ENCODE measurements at places on chromosomes 3 and 15.

- DNase-seq = no peak
Observed at GRCh38 chr3:36124118-36124796, 256.0 kb upstream of the STAC start.

- DNase-seq = no peak
Observed at GRCh38 chr15:33354411-33354810, 43.6 kb downstream of the RYR3 start.

DNA sequence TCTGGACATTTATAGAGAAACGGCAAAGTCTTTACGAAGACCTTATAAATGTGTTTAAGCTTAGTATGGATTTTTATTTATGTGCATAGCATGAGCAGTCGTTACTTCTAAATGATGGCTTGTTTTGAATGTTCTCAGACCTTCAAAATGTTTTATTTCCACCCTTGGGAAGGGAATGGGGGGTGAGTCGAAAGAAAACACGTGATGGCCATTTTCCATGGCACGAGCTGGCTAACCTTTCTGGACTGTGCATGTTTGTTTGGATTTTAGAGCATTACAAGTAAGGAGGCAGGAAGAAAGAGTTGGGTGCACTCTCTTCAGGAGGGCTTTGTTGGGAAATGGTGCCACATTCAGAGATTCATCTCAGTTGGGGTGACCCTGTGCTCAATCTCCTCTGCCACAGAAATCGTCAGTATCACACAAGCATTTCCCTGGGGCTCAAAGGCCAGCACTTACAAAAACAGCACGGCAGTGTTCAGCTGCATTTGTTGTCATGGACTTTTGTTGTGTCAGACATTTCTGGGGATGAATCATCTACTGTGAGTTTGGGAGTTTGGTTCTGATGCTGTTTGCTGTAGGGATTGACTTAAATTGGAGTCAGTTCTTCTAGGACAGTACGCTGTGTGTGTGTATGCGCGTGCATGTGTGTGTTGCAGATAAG is 52.3 kb upstream of the ADAMTS9 start:
- DNase-seq = no peak

- no peak for DNase-seq
Observed at GRCh38 chr3:99684644-99685043, 46.2 kb downstream of the COL8A1 start.

DNA sequence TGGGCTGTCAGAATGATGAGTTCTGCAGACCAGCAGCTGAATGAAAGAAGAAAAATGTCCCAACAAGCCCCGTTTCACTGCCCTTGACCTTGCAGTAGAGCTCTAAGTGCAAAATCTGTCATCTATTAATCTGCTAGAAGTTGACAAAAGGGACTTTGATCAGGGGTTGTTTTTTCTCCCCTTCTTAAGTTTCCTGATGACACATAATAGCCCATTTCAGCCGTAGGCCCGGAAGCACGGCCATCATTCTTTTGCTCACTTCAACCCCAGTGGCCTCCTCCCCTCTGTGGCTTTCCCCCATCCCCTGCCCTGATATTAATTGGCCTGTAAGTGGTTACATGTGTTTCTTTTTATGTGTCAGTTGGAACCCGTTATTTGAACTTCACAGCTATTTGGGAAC is 298.9 kb downstream of the RPLP1 start:
- no peak for DNase-seq

DNA sequence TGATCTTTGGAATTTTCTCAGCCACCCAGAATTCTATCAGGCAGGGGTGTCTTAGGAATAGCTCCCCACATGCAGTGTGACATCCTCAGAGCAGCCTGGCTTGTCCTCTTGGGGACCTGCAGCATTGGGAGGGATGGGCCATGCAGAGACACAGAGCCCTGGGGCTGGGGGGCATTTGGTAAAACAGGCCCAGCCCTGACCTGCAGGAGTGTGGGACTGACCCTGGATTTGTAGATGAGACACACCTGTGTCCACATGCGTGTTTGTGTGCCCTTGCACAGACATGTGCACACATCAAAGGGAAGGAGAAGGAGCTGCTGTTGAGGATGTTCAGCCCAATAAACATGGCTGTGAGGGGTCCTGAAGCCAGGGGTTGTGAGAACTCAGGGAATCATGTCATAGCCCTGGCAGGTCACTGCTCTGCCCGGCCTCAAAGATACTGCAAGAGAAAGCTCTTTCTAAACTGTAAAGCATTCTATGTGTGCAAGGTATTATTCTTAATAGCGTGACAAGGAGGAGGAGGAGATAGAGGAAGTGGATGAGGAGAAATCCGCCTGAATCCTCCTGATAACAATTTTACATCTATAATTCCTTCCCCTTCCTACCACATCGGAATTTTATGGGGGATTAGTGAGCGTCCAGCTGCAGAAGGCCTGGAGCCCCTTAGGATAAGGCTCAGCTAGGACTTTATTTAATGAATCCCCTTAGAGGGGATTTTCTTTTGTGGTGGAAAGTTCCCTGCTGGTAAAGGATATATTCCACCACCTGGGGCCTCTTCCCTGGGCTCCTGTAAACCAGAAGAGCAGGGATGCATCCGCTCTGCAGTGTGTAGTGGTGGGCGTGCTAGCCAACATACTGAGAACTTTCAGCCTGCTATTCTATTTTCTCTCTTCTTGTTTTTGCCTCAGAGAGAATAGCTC is 245.5 kb downstream of the EPHB1 start:
- DNase-seq = no peak

GRCh38 chr3:46565607-46566039 is 479 bp downstream of the LRRC2 start:
- DNase-seq = no peak

GRCh38 chr15:89101302-89102193 is 13.3 kb downstream of the ABHD2 start:
- no peak for DNase-seq

DNA sequence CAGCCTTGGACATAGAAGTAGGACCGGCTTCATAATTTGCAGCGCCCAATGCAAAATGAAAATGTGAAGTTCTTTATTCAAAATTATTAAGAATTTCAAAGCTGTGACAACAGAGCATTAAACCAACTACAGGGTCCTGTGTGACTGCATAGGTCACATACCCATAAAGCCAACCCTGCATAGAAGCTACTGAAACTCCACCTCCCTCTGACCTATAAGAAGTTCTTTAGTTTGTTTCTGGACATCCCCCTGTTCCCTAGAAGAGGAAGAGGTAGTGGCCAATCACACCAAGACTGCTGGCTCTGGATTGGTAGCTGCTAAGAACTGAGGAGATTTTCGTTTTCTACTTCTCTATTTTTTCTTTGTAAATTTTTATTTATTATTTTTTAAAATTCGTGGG is 9.0 kb upstream of the SELENOT start:
- no peak for DNase-seq

- DNase-seq = no peak
Observed at GRCh38 chr3:100635273-100635701, 25.9 kb downstream of the ADGRG7 start.

DNA sequence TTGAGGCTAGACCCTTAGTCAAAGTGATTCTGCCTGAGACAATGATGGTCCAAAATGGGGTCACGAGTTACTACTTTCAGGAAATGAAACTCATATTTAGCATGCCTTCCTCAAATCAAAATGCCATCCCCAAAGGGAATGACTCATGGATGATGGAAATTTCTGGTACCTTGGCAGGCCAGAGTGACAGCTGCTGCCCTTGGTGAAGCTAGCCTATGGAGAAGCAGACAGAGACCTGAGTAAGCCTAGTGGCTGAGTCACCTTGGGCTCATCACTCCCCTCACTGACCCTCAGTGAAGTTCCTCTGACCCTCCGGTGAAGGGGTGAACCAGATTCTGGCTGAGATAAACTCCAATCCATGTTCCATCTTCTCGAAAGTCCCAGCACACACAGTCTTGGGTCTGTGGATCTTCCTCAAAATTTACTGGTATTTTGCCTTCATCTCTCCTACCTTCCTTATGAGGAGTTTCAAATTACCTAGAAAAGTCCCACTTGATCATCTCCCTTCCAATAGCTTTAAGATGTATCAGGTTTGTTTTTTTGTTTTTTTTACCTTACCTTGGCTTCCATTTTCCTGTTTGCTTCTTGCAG is 54.5 kb upstream of the ABHD17C start:
- DNase-seq = no peak

DNA sequence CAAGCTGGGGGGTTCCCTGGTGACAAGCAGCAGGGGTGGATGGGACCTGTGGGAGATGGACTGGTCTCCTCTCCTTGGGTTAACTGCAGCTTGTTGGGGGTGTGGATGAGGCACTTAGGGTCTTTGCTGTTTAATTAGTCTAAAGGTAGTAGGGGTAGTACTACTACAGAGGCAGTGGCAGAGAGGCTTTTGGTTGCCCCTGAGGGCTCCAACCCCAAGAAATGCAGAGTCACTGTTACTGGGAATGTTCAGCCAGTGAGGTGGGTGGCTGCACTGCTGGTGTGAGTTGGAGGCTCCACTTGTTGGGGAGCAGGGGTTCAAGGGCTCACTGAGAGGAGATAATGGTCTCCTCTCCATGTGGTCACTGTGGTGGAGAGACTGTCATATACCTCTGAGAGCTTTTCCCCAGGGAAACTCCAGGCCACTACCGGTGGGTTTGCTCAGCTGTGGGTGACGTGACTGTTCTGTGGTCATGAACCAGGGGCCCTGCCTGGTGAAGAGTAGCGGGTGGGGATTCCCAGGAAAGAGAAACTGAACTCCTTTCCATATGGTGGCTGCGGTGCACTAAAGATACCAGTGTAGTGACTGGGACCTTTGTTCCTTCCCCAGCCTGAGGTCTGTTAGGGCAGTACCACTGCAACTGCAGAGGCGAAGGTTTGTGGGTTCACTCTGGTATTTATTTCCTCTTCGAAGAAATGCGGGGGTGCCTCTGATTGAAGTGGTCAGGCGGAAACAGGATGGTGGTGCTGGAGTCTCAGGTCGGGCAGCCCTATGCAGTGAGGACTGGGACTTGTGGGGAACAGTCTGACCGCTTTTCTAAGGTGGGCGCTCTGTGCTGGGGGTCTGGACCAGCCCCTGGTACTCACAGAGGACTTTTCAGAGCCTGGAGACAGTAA is 68.9 kb upstream of the TNFSF10 start:
- peak; percentile 86 for DNase-seq

DNA sequence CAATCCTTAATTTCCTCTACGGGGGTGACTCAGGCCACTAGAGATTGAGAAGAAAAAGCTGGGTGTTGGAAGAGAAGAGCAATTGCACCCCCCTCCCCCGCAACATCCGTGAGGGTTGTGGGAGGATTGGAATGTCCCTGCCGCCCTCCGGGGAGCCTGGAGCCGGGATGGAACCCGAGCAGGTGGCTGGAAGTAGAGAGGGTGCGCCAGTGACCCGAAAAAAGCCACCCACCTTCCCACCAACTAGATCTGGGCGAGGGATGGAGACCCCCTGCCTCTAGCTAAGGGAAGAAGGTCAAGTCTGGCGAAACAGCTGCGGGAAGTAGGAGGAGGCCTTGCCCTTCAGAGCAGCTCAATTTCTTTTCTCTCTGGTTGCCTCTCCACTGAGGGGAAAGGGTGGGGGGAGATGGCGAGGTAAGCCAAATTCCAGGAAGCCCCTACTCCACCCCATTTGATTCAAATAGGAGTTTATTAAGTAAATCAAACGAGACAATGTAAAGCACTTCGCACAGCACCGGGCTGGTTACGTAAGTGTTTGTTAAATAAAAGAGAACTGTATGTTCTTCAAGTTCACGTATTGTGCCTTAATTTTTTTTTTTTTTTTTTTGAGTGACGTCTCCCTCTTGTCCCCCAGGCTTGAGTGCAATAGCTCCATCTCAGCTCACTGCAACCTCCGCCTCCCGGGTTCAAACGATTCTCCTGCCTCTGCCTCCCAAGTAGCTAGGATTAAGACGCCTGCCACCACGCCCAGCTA is 1.1 kb upstream of the WWTR1 start:
- DNase-seq = no peak

- no peak for DNase-seq
Observed at GRCh38 chr3:24339266-24339825, 155.3 kb downstream of the THRB start.

GRCh38 chr3:18097989-18098388 is 327.1 kb downstream of the SATB1 start:
- no peak for DNase-seq

DNA sequence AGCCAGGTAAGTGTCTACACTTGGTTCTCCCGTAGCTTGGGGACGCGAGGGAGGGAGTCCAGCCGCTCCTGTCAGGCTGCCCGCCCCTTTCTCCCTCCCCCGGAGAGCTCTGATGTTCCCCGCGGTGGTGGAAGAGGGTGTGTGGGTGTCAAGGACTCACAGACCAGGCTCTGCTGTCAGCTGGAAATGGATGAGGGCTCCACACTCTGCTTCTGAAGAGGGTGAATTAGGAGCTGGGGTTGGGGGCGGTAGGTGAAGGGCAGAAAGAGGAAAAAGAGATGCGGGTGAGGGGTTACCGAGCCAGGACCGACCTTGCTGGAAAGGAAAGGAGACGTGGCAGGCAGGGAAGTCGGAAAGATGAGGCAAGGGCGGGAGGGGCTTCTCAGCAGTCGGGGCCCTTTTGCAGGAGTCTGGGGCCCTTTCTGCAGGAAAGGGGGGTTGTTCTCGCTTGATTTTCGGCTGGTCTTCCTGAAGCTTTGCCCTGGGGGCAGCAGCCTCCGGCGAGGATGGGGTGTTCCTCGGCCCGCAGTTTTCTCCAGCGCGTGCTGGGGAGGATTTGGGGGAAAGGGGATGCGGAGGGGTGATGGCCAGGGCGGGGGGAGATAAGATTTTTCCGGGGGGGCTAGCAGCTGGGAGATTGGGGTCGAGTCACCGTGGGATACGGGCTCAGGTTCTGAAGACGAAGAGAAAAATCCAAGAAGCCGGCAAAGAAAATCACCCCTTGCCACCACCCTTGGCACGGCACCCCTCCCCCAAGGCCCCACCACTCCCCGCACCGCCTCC is 602 bp upstream of the BAHD1 start:
- DNase-seq = no peak

- no peak for DNase-seq
Observed at GRCh38 chr3:37455181-37455580, 280.8 kb upstream of the LRRFIP2 start.

GRCh38 chr3:100709842-100710260 is 557 bp downstream of the TFG start:
- no peak for DNase-seq

- no peak for DNase-seq
Observed at GRCh38 chr3:178966299-178967176, 105.1 kb downstream of the ZMAT3 start.

GRCh38 chr15:72967397-72967796 is 84.9 kb upstream of the NEO1 start:
- DNase-seq = no peak

DNA sequence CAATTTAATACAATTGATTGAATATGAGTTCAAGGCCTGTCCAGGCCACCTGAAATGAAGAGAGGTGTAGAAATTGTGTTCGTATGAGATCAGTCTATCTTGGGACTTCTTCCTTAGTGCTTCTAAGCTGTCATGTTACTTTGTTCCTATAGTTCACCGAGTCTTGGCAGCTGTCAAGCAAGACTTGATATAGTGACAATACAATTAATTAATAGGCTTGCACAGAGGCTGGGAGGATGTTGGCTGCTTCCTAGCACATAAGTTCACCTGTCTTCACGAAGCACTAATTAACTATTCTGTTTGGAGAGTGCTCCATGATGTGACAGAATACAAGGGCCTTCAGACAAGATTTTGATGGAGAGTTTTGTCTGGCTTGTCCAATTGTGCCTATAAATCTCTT is 103.7 kb upstream of the CD96 start:
- DNase-seq = no peak

- no peak for DNase-seq
Observed at GRCh38 chr3:196821806-196822355, 45.8 kb upstream of the SENP5 start.
